Left ventricle myocardium inferior (tissue), 1 donor: ENCODE measurements at places on chromosomes 1 and 21. TPM values are rescaled to one million over a fixed set of nuclear protein-coding genes. Genes with fewer than 3 reads are reported as not detected.

DNA sequence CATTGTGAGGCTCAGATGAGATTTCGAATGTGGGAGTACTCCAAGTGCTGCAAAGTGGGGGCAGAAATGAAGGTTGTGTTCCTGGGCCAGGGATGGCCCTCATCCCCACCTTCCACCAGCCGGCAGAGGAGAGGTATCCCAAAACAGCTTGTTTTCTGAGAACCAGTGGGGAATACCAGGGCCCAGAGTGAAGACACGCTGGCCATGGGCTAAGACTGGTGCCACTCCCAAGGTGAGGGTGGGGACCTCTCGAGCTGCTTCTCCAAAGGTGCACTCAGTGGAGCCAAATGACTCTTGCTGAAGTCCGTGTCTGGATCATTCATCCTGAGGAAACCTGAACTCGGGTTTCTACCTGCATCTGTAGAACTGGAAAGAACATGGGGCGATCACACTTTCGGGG is 22.1 kb downstream of the KCNA2 start:
- no peak overlapping the region for H3K27ac ChIP-seq
- H3K4me3 ChIP-seq = no peak overlapping the region
- no peak for DNase-seq

DNA sequence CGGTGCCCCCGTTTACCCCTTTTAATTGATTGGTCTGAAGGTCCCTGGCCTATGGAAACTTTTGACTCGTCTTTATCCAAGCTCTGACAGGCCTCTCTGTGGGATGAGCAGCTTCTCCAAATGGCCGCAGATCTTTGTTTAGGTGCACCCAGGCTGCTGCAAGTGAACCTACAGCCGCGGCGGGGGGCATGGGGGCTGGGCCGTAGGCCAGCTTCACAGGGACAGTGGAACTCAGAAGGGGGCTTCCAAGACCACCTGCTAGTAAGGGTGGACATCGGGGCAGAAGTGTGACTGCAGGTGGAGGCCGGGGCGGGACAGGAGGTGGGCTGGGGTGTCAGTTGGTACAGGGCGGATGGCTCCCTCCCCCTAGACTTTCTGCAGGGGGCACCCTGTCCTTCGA is 257.5 kb downstream of the SIPA1L2 start:
- H3K4me3 ChIP-seq = no peak overlapping the region
- no peak overlapping the region for H3K27ac ChIP-seq
- no peaks in the 10 kb centered on the region for H3K36me3 ChIP-seq
- H3K4me1 ChIP-seq = peaks cover 29% of the 10 kb centered on the region
- no peak for DNase-seq

DNA sequence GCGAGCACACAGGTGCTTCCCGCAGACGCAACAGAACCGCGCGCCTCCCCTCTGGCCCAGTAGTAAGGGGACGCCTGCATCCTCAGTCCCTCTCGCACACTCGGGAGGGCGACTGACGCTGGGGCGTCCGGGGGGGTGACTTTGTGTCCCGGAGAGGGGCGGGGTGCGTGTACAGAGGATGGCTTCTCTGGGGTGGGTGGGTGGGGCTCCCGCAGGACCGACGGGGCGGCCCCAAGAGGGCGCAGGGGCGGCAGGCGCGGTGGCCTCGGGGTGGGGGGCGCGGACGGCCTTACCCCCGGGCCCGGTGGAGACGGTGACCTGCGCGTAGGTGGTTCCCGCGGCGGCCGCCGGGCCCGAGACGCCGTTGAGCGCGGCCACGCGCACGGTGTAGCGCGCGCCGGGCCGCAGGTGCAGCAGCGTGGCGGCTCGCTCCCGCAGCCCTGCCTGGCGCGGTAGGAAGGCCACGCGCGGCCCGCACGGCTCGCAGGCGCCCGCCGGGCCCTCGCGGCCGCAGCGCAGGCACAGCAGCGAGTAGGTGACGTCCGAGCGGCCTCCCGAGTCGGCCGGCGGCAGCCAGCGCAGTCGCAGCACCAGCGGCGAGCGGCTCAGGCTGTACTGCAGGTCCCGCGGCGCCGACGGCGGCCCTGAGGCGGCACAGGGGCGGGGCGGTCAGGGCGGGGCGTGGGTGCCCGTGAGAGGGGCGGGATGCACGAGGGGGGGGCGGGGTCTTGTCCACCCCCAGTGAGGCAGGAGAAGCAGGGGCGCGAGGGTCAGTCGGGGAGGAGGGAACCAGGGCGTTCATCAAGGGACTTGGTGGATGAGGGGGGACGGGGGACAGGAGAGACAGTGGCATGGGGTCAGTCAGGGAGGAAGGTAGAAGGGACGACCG is 12.1 kb downstream of the EPHA10 start:
- peak overlapping the region; percentile 51 for H3K4me3 ChIP-seq
- no peak overlapping the region for H3K27ac ChIP-seq
- H3K4me1 ChIP-seq = no peaks in the 10 kb centered on the region
- DNase-seq = no peak
- no peaks in the 10 kb centered on the region for H3K36me3 ChIP-seq

- peak overlapping the region; percentile 76 for H3K27ac ChIP-seq
- H3K4me3 ChIP-seq = no peak overlapping the region
- DNase-seq = peak; percentile 62
- peaks cover 39% of the 10 kb centered on the region for H3K4me1 ChIP-seq
- H3K27me3 ChIP-seq = no peaks in the 10 kb centered on the region
Observed at GRCh38 chr1:56291374-56291919, 287.9 kb downstream of the PLPP3 start.

The UBE2U gene
- total RNA-seq = 0.85 TPM
